Activated CD4-positive, alpha-beta T cell treated with anti-CD3 and anti-CD28 coated beads for 36 hours (primary cell): ENCODE measurements at places on chromosomes 12 and 14. TPM values are rescaled to one million over a fixed set of nuclear protein-coding genes. Genes with fewer than 3 reads are reported as not detected.

- H3K27me3 ChIP-seq: peaks cover 19% of the 10 kb centered on the region
- no peak overlapping the region for H3K27ac ChIP-seq
- no peak for DNase-seq
- no peaks in the 10 kb centered on the region for H3K36me3 ChIP-seq
- H3K4me3 ChIP-seq: no peak overlapping the region
Measured at GRCh38 chr12:54608769-54609168, 20.3 kb upstream of the PPP1R1A start.

Gene SOAT2
- total RNA-seq: 0.57 TPM

- no peak for DNase-seq
- H3K4me1 ChIP-seq: no peaks in the 10 kb centered on the region
- H3K27me3 ChIP-seq: no peaks in the 10 kb centered on the region
- no peak overlapping the region for H3K27ac ChIP-seq
Measured at GRCh38 chr14:94321421-94322271, 1.5 kb downstream of the SERPINA6 start.

Gene FOXG1
- not detected for total RNA-seq

GRCh38 chr12:80967565-80967964, 29.8 kb upstream of the LIN7A start:
- no peaks in the 10 kb centered on the region for H3K4me1 ChIP-seq
- no peak overlapping the region for H3K27ac ChIP-seq
- H3K27me3 ChIP-seq: no peaks in the 10 kb centered on the region
- no peak overlapping the region for H3K4me3 ChIP-seq
- H3K36me3 ChIP-seq: no peaks in the 10 kb centered on the region

- no peak for DNase-seq
- no peak overlapping the region for H3K4me3 ChIP-seq
- no peaks in the 10 kb centered on the region for H3K27me3 ChIP-seq
- H3K36me3 ChIP-seq: no peaks in the 10 kb centered on the region
- no peaks in the 10 kb centered on the region for H3K4me1 ChIP-seq
- H3K27ac ChIP-seq: no peak overlapping the region
Measured at GRCh38 chr14:96096639-96097610, 57.8 kb downstream of the C14orf132 start.

- no peak overlapping the region for H3K4me3 ChIP-seq
- no peaks in the 10 kb centered on the region for H3K36me3 ChIP-seq
- DNase-seq: no peak
- H3K27me3 ChIP-seq: no peaks in the 10 kb centered on the region
- no peaks in the 10 kb centered on the region for H3K4me1 ChIP-seq
Measured at GRCh38 chr14:33617154-33617553, 333.7 kb downstream of the EGLN3 start.

DNA sequence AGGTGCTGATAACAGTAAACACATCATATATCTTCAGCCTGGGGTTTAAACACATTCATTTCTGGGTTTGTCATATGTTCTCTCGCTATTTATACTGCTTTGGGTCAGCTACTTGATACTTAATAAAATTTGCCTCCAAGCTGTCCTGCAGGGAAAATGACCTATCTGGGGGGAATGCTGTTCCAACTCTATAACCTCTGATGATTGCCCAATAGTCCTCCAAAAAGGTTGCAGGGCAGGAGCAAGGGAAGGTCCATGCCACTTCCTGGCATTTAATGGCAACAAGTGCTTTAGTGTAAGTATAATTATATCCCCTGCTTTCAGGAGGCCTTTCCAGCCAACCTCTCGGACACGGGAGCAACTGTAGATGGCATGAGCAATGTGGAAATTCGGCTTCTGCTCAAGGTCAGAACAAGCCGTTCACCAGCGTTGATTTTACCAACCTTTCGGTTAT, 198.0 kb upstream of the EEA1 start:
- H3K36me3 ChIP-seq: no peaks in the 10 kb centered on the region
- H3K27me3 ChIP-seq: no peaks in the 10 kb centered on the region
- no peak overlapping the region for H3K27ac ChIP-seq
- no peak for DNase-seq

Gene ITGB7
- total RNA-seq: 73.0 TPM
